ENCODE measurements at places on chromosomes 5 and 9.

DNA sequence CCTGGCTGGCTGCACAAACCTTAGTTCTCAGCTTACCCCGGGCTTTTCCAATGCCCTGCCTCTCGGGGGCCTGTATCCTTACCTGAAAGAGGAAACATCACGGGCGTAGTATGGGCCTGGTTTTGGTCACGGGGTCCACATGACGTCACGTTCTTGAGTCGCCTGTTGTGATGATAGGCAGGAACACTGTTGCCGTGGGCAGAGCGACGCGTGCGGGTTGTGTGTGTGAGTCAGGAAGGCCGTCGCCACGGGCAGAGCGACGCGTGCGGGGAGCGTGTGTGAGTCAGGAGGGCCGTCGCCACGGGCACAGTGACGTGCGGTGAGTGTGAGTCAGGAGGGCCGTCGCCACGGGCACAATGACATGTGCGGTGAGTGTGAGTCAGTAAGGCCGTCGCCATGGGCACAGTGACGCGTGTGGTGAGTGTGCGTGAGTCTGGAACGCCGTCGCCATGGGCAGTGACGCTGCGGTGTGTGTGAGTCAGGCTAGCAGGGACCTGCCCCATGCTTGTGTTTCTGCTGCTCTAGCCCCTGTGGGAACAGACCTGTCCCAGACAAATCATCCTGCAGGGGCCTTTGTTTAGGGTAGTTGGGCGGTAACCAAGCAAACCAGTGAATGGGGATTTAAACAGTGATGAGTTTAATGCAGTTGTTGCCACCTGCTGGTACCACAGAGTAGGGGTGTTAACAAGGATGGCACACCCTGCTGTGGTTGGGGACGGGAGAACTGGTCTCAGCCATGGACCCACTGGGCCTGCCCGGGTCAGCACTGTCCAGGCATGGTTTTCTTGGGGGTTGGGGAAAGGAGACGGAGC lies 19.8 kb downstream of the TRIP13 start:
- DNase-seq = no peak

- DNase-seq = no peak
These were observed 214.1 kb downstream of the SMARCA2 start for GRCh38 chr9:2229109-2229721.

- no peak for DNase-seq
These were observed 4.4 kb downstream of the SSNA1 start for GRCh38 chr9:137192859-137193258.

DNA sequence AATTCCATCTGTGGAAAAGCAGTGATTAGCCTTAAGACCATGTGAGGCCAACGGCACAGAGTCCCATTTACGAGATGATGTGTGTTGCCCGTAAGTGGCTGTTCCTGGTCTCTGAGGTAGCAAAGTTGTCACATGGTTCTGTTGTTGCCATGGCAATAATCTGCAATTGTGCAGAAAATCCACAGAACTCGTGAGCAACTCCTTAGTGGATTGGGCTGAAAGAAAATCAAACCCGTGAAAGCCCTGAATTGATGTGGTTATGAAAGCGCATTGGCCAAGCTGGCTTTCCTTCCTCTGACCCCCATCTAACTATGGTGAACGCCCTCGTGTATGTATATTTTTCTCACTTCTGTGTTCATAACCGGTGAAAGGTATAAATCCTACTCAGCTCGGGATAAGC lies 614.7 kb downstream of the EBF1 start:
- DNase-seq = no peak

GRCh38 chr5:73793911-73794310 lies 167.9 kb downstream of the ARHGEF28 start:
- no peak for DNase-seq

DNA sequence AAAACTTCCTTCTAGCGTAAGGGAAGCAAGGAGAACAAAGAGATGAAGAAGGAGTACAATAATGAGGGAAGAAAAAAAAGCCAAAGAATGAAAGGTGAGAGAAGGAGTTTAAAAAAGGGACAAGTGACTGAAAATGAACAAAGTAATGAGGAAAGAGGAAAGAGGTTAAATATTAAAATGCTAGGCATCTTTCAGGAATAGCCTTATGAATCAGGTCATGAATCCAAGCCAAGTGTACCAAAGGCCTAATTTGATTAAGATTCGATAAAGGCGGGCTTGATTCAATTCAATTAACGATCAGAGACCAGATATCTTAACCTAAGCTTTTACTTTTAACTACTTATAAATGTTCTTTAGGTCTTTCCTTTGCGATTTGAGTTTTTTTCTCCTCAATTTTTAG lies 141.8 kb upstream of the GNA14 start:
- no peak for DNase-seq

- peak; percentile 63 for DNase-seq
These were observed 52.7 kb upstream of the ERCC6L2 start for GRCh38 chr9:95822583-95823431.

DNA sequence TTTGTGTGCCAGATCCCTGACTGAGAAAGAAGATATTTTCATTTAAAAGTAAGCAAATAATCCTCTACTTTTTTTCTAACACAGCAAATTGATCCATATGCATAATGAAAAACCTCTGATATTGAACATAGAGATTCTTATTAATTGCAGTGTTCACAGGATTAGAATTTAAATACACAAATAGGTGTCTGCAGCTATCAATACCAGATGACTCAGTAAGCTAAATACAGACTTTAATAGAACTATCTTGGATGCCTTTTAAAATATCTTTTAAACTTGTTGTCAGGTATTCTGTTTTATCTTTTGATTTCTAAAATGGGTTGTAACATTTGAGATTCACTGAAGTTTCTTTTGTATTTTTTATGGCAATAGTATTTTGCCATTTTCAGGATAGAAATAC lies 43.1 kb downstream of the NIPBL start:
- DNase-seq = no peak

DNA sequence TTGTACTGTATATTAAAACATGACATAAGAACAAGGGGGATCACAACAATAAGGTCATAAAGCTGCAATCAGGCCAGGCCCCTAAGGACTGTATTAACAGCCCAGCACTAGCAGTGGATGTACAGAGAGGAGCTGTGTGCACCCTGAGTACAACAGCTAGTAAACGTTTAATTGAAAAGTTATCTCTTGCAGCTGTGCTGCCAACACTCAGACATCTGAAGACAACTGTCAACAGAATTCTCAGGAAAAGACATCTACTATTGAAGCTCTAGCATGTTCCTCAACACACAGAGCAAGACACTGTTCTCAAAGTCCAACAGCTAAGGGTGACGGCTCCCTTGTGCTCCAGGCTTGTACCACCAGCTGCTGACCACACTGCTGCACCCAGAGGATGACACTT lies 199.6 kb downstream of the DCP2 start:
- DNase-seq = no peak

DNA sequence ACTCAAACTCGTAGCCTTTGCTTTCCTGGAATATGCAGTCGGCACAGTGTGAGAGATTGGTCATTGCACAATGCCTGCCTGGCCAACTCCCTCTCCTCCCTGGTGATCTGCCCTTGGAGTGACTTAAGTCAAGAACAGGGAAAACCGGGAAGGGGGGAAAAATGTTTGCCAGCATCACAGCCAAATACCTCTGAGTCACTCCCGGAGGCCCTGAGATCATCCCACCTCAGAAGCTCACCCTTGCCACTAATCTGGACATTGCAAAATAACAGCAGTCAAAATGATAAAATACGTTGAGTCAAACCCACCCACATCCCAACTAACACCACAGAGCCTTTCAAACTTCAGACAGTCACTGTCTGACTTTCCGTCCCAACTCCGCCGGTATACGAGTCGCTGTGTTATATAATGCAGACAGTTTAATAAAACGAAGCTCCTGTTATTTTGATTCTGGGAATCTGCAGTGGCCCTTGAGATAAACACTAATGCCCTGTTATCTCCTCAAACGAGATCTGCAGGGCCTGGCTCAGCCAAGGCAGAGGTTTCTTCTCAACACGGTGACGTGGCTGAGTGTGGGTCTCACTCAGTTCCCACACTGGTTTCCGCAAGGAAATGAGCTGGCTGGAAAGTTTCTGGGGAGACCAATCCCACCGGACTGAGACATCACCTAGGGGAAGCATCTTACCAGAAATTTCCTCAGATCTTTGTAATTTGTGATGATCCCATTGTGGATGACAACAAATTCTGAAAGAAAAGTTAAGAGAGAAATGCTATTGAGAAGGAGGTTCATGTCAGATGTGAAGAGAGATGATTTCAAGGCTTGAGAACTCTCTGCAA lies 22.1 kb downstream of the GFPT2 start:
- no peak for DNase-seq

DNA sequence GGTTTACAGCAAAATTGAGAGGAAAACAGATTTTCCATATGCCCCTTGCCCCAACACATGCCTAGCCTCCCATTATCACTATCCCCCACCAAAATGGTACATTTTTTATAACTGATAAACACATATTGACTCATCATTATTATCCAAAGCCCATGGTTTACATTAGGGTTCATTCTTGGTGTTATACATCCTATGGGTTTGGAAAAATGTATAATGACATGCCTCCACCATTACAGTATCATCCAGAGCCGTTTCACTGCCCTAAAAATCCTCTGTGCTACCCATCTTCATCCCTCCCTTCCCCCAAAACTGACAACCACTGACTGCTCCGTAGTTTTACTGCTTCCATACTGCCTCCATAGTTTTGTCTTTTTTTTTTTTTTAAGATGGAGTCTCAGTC lies 111.1 kb downstream of the ACTL7B start:
- no peak for DNase-seq

DNA sequence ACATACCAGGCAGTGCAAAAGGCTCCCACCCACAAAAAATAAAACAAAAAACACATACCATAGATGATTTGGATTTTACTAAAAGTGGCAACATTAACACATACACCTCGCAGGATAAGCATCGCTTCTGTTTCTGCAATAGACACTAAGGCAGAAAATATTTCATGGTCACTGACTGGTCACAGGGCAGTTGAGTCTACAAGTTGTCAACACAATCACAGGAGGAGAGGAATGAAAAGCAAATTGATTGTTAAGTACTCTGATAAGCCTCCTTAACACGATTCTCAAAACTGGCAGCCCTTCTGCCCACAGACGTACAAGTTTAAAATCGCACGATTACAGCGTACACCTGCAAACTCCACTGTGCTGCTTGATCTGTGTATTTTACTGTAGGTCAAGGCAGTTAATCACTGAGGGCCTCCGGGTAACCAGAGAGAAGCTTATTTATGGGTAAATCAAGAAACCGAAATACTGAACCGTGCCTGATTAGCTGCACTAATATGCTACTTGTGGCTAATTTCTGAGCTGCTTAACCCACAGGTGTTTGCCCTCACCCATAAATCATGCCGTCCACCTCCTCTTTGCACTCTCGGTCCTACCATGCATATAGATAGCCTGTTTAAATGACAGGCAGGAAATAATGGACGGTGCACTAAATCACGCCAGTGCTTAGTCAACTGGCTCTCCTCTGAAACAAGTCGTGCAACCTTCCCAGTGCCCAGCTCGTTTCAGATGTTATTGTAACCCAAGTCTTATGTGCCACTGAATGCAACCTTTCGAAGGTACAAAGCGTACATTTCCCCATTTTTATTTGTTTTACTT lies 659.4 kb upstream of the ADAMTS16 start:
- no peak for DNase-seq

- no peak for DNase-seq
These were observed 79.0 kb upstream of the DAP start for GRCh38 chr5:10839916-10840599.

DNA sequence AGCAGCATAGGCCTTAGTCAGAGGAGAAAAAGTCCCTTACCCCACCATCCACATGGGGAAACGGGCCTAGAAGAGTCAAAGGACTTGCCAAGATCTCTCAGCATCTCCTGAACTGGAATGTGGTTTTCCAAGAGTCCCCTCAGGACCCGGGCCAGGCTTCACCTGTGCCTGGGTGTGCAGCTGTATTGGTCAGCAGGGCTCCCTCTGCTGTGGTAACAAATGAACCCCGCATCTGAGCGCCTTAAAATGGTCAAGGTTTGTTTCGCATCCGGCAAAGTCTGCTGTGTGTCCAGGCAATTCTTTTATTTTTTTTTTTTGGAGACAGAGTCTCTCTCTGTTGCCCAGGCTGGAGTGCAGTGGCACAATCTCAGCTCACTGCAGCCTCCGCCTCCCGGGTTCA lies 168.0 kb upstream of the IER5L start:
- no peak for DNase-seq

DNA sequence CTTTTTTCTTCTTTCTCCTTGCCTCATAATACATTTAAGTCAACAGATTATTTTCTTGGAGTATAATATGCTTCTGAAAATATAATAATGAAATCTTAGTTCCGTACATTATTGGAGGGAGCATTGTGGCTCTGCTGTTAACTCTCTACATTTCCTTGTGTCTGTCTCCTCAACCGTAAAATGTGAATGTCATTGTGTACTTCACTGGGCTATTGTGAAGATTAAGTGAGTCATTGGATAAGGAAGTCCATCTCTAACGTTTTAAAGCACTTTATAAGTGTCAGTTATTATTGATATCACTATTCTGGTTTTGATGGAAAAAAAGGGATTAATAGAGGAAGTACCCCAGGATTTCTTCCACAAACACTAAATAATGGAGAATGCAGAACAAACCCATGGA lies 304.5 kb upstream of the RFX3 start:
- no peak for DNase-seq

DNA sequence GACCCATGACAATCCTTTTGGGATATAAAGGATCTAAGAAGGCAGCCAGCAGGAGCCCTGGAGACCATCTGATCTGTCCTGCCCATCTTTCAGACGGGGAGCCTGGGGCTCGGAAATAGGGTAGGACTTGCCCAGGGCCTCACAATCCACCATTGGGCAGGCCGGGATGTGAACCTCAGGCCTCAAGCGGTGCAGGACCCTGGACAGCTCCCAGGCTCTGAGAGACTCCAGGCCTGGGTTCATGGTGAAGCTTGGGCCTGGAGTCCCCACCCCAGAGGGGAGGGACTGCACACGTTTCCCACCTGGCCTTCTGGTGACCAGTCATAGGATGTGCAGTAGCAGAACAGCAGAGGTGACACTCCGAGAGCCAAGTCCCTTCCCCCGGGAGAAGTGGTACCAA lies 36.6 kb upstream of the RAPGEF1 start:
- no peak for DNase-seq

- DNase-seq = no peak
These were observed 232.4 kb downstream of the PCSK1 start for GRCh38 chr5:96200641-96201040.

DNA sequence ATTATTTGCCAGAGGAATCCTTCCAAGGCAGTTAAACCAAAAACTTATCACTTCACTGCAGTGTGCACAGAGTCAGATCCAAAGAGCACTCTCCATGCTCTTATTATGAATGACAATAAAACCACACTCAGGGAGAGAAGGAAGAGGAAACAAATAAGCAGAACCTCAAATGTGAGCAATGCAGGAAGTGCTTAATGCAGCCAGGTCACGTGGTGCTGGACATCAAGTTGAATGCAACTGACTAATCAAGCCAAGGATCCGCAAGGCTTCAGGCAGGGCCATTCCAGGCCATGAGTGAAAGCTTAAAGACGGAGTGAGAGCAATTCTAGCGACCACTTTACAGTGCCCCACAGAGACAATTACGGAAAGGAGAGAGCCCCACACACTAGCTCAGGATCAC lies 230.4 kb upstream of the PUM3 start:
- no peak for DNase-seq

GRCh38 chr5:103674251-103674650 lies 111.7 kb upstream of the NUDT12 start:
- DNase-seq = no peak

Measured in stimulated activated naive B cell treated with anti-CD40 and anti-IgM and Interleukin-4, amounts not matched to agents 10 μg/mL and 1 μg/mL and 100 μg/mL, for 72 hours (primary cell).